Dermis microvascular lymphatic vessel endothelial cell (primary cell): ENCODE measurements at places on chromosomes 2 and 18. TPM values are rescaled to one million over a fixed set of nuclear protein-coding genes. Genes with fewer than 3 reads are reported as not detected.

Gene CCT7
- 347 and 408 TPM in 2 replicates for total RNA-seq

GRCh38 chr2:7915302-7916091 is 766.4 kb upstream of the ID2 start:
- no peak for DNase-seq

DNA sequence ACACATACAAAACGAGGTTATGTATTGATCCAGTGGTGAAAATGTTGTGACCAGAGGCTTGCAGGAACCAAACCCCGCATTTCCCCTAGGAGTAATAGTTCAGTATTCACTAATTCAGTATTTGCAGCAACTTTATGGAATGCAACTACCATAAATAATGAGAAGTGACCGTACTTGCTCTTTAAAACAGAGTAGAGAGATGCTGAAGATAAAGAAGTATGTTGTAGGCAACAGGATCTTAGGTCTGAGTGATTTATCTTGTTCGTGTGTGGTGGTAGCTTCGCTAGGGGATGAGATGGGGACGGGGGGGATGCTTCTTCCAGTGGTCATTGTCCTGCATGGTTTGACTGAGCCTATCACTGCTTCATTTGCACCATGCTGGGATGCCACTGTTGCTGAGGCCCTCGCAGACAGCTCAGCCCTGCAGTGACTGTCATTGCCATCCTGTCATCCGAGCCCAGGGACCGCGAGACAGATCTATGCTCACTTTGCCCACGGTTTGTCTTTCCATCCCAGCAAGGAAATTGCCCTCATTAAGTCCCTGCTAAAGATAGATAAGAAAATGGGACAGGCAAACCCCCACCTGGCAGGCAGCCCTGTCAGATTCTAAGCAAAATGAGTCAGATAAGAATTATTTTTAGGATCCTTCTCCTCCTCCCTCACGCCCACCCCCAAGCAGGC is 181.3 kb downstream of the CTIF start:
- DNase-seq, result no peak

Gene SCN2A
- under 0.01 TPM in 2 replicates for total RNA-seq
